ENCODE measurements at places on chromosomes 2 and 18.
A peak's percentile ranks its signal among the peaks of the same experiment; 100 is the strongest.

DNA sequence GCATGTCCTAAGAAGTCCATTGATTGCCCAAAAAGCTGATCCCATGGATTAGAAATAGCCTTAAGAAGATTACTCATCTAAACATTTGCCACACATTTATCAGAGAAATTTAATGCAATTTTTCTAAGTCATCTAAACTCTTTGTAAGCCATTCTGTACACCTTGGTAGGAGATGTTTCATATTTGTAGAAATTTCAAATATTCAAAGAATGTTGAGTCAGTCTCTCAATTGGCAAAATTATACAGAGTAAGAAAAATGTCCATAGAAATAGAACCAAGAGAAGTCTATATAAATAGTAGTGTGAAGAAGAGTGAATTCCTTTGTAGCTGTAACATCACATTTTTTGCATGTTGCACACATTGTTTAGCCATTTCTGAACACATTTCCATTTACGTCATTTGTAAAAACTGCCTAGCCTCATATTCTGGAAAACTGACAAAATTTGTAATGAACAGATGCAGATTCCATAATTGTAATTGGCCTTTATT is 128.6 kb downstream of the MSTN start:
- DNase-seq, result no peak

DNA sequence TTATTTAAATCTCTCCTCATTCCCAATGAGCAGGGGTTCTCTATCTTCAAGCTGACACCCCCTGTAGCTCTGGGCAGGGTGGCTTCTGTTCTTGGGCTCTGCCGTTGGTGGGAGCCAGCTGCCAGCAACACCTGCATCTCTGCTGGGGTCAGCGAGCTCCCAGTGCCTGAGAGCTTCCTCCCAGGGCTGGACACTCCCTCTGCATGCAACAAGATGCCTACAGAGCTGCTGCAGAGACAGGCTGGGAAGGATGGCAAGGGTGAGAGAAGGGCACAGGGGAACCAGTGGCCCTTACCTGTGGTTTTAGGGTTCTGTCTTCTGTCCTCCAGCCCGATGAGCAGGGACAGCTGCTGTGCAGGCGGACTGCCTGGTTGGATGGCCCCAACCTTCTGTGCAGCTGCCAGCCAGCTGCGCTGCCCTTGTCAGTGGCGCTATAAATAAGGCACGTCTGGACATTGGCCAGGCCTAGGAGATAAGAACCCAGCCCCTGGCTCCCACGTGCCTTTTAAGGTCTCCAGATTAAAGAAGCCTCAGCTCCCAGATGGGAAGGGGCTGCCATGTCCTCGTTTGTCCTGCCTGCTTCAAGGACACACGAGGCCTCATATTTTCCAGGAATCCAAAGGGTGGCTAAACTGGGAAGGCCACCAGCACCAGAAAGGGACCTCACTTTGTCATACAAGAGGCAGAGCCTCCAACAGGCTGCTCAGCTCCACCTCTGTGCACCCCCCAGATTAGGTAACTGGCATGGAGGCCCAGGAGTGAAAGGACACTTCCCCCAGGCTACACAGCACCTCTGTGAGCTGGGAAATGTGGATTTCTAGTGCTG is 39.5 kb upstream of the FHL2 start:
- DNase-seq, result no peak

DNA sequence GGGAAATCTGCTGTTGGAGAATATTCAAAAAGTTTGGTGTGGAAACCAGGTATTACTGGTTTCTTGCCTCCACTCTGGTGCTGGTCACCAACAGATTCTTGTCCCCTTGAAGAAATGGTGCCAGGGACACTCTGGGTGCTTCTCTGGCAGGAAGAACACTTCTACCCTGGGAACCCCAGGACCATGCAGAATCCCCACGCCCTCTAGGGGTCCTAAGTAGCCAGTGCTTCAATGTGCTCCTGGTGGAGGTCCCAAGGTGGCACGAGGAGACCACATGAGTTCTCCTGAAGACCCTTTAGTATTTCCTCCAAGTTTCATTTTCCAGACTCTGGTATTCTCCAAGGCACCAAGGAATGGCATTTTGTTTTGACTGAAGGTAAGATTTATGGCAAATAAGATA is 380.6 kb downstream of the TSN start:
- peak; percentile 5 for DNase-seq

DNA sequence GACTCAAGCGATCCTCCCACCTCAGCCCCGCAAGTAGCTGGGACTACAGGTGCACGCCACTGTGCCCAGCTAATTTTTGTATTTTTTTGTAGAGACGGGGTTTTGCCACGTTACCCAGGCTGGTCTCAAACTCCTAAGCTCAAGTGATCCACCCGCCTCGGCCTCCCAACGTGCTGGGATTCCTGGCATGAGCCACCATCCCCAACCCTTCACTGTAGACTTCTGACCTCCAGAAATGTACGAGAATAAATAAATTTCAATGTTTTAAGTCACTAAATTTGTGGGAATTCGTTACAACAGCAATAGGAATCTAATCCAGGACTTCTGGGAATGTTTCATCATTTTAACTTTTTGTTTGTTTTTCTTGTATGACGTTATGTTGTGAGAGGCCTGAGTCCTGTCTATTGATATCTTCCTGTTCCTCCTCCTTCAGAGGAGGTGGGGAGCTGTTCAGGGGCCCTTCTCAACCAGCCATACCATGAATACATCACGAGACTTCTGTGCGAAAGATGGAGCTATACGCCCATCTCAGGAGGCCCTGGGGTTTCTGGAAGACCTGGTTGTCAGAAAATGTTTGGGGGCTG is 40.0 kb downstream of the TEX44 start:
- DNase-seq, result no peak

DNA sequence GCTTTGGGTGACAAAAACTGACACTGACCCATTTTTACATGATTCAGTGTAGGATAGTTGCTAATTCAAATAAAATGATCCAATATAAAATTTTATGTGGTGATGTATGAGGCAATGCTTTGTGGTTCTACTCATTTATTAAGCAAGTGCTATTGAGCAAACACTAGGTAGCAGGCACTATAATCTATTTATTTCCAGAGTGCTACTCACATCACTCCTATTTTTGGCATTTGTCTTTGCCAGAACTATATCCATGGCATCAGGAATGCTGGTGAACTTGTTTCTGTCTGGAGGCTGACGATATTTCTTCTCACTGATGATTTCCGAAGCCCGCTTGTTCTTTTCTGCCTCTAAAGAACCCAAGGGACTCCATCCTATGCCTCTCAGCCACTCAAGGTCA is 84.3 kb downstream of the NEB start:
- no peak for DNase-seq

Measured in cerebellar cortex (tissue), 1 donor.